ENCODE measurements at places on chromosomes 3 and 15.

DNA sequence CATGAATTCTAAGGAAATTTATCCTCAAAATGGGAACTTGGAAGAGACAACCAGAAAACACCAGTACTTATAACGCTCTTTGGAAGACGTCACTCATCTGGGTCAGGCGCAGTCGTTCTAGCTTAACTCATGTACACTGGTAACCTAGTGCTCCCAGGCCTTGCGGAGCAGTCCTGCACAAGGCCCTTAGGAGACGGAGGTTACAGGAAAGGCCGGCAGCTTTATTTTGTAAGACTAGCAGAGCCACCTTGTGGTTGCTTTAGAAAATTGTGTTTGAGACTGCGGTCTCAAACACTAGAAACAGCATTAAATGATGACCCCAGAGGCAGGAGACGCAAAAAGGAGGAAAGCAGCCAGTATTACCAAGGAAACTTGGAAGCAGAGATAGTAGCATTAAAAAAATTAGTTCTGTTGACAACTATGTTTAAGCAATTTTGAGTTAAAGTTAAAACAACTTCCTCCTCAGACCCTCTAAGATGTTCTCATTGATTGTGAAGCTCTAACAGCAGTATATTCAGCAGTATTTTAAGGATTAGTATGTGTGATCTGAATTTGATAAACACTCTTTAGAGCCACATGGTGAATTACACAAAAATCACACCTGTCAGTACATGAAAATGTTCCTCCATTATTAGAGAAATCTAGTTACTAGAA lies 141.9 kb upstream of the C2CD4B start:
- no peak for DNase-seq

GRCh38 chr3:17979252-17979651 lies 236.8 kb upstream of the TBC1D5 start:
- no peak for DNase-seq

GRCh38 chr3:94252316-94252715 lies 189.5 kb downstream of the NSUN3 start:
- no peak for DNase-seq

DNA sequence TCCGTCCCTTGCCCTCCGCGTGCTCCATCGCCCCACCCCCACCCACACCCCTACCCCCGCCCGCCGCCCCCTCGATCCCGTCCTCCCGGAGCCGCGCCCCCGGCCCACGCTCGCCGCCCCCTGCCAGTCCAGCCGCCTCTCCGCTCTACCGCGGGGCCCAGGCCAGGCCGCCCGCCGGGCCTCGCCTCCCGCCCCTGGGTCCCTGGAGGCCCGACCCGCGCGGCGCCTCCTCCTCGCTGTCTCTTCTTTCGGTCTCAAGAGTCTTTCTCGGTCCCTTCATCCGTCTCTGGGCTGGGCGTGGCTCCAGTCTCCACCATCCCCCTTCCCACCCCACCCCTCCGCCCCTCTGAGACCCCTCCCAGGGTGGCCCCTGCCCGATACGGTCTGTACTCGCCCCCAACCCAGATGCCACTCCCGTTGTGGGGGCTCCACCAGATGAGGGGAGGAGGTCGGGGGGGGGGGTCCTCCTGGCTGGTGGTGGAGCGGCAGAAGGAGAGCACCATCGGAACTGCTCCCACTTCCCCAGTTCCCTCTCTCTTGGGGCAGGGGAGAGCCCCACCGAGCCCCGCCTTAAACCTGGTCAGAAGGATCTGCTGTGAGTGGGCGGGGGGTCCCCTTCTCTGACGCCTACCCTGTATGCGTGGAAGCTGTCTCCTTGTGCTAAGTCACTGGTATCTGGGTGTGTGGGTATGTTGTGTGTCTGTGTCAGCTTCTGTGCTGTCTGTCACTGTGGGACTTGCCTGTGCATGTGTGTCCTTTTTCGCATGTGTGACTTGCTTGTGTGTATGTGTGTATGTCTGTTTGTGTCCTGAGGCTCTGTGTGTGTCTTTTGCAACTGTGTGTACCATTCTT lies 1.0 kb downstream of the PRKCD start:
- DNase-seq: no peak

GRCh38 chr3:187616307-187616972 lies 53.8 kb downstream of the SST start:
- DNase-seq: no peak

- no peak for DNase-seq
Observed at GRCh38 chr15:73388256-73388781, 19.6 kb upstream of the HCN4 start.

DNA sequence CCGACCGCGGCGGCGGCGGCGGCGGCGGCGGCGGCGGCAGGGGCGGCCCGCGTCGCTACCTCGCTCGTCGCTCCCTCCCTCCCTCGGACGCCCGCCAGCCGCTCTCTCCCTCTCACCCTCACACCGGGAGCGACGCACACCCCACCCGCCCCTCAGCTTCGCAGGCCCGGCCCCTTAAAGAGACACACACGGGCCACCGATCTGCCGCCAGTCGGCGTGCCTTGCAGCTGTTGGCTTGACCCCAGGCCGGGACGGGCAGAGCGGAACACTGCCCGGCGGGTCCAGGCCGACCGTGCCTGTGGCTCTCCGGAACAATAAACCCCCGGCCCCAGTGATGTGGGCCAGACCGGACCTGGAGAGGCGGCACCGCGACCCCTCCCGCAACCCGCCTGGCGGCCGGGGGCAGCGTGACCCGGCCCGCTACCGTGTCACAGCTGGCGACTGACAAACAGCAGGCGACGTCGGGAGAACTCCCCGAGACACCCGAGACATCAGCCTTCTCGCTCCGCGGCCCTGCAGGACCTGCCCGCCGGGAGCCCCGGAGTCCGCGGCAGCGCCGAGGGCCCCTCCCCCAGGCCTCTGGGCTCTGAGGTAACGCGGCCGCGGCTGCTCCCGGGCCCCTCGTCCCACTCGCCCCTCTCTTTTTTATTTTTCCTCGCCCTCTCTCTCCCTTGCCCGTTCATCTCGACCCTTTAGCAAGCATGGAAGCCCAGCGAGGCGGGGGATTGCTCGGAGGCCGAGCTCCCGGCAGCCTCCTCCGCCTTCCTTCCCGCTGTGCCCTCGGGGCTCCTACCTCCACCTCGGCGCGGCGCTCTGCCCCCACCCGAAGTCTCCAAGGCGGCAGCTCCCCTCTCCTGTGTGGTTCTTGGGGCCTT lies at the start of gene SETD2:
Gene SETD2 (minus strand): TSS at position 107 of the 875 bp plus-strand sequence. CDS start 189 bp downstream, outside the sequence.
- peak; percentile 43 for DNase-seq

DNA sequence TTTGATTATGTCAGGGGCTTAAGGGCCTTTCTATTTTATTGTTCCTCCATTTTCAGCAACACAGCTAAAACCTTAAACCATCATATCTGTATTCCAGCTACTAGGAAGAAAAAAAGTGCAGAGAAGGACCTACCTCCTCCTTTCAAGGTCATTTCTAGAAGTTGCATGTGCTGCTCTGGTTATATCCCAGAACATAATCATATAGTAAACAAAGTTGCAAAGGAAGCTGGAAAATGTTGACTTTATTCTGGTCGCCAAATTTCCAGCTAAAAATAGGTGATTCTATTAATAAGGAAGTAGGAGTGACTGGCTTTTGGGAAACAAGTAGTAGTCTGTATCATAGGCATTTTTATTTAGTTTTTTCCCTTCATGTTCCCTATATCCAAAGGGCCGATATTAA lies 21.3 kb upstream of the B3GALNT1 start:
- no peak for DNase-seq

- no peak for DNase-seq
Observed at GRCh38 chr3:154044671-154045070, 76.5 kb upstream of the ARHGEF26 start.

DNA sequence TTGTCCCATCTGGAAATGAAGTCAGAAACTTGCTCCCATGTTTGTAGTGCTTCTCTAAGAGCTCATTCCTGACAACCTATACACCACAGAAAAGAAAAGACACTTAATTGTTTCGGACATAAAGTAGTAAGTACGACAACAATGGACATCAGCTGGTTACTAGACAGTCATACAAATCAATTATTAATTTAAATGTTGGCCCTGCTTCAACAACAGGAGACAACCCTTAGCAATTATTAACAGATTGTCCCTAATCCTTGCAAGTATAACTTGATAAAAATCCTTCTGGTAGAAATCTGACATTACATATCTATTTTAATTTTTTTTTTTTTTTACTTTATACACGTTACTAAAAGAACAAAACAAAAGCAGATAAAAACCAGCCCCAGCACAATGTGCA lies 29.8 kb downstream of the ERICH6 start:
- no peak for DNase-seq

All from GM12878 (cell line).